Type B pancreatic cell (in vitro differentiated cells): ENCODE measurements at places on chromosomes 1 and 21.

DNA sequence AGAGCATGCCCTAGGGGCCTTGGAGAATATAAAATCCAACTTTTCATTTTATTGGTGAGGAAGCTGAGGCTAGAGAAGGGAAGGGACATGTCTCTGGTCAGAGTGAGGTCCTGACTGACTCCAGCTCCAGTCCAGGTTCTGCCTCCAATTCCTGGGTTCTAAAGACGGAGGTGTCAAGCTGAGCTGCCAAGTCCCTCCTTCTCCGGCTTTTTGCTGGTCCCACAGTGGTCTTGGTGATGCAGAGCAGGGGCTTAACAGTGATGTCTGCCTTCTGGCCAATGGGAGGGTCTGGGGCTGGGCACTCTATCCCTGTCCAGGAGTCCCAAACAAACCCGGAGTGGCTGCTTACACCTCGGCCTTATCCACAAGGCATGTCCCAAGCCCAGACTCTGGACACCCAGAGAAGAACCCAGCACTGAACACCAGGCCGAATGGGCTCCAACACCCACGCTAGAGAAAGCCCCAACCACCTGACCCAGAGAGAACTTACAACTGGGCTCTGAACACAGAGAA is 104.8 kb downstream of the EBNA1BP2 start:
- no peaks in the 10 kb centered on the region for H3K36me3 ChIP-seq
- H3K4me1 ChIP-seq: peaks cover 24% of the 10 kb centered on the region
- no peak for DNase-seq
- peak overlapping the region; percentile 70 for H3K4me3 ChIP-seq
- H3K27me3 ChIP-seq: no peaks in the 10 kb centered on the region

DNA sequence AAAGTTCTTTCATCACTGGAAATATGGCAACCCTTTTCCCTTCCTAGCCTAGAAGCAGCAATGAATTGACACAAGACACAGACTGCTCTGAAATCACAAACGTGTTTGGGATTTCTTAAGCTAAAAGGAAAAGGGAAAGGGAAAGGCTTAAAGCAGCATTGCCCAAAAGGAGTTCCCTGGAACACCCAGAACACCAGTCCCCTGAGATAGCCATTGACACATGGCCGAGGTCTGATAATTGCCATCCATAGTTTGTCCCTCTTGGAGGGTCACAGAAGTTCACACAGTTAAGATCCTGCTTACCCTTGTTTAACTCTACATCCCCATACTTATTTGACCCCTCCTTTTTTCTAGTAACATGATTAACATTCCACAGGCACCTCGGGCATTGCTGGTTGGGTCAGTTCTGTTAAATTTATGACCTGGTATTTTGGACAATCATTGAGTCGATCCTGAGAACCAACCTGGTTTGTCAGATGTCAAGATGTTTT is 72.9 kb downstream of the ZNF281 start:
- no peaks in the 10 kb centered on the region for H3K36me3 ChIP-seq
- no peaks in the 10 kb centered on the region for H3K27me3 ChIP-seq
- H3K27ac ChIP-seq: peak overlapping the region; percentile 35
- H3K4me1 ChIP-seq: peaks cover 16% of the 10 kb centered on the region

- H3K27me3 ChIP-seq: no peaks in the 10 kb centered on the region
- H3K36me3 ChIP-seq: peaks cover 7% of the 10 kb centered on the region
- peaks cover 7% of the 10 kb centered on the region for H3K4me1 ChIP-seq
- H3K4me3 ChIP-seq: no peak overlapping the region
- no peak overlapping the region for H3K27ac ChIP-seq
- no peak for DNase-seq
These were observed 113.1 kb downstream of the SLC45A1 start for GRCh38 chr1:8431019-8431418.

DNA sequence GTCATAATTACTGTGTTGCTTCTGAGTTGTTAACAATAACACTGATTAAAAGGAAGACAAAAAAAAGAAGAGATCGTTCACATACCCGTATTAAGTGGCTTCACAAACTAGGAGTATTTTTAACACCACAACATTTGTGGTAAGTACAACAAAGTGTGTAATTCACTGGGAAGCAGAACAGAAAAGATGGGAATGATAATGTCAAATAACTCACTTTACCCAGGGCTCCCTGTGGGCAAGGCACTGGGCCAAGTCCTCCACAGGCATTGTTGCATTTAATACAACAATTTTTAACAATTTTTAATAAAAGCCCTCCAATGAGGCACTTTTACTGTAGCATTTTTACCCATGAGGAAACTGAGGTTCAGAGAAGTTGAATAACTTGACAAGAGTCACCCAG is 385.0 kb upstream of the ST6GALNAC5 start:
- no peak for DNase-seq
- no peaks in the 10 kb centered on the region for H3K36me3 ChIP-seq

GRCh38 chr1:87154384-87154783 is 174.3 kb upstream of the LMO4 start:
- H3K27me3 ChIP-seq: peaks cover 4% of the 10 kb centered on the region
- H3K4me1 ChIP-seq: peaks cover 39% of the 10 kb centered on the region
- H3K4me3 ChIP-seq: no peak overlapping the region
- H3K36me3 ChIP-seq: no peaks in the 10 kb centered on the region

DNA sequence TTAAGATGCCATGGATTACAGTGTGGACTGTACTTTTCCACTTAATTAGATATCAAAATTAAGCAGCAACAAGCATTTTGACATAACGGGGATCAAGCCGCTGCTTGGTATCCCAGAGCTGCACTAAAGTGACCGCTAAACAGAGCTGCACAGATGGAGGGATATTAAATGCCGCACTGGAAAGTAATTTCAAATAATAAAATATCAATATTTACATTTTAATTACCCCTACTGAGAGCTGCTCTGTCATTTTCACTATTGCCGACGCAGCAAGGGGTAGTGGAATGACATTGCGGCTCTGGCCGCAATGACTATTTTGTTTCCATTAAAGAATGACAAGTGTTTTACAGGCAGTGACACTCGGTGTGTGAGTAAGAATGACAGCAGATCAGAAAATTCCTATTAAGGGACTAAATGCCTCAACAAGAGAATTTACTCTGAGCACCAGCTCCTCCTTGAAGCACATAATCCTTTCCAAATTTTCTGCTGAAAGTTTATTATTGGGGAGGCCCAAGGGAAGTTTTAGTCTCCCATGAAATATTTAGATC is 109.1 kb upstream of the USH2A start:
- no peak overlapping the region for H3K4me3 ChIP-seq
- no peaks in the 10 kb centered on the region for H3K27me3 ChIP-seq
- no peaks in the 10 kb centered on the region for H3K36me3 ChIP-seq
- peaks cover 16% of the 10 kb centered on the region for H3K4me1 ChIP-seq
- no peak overlapping the region for H3K27ac ChIP-seq

DNA sequence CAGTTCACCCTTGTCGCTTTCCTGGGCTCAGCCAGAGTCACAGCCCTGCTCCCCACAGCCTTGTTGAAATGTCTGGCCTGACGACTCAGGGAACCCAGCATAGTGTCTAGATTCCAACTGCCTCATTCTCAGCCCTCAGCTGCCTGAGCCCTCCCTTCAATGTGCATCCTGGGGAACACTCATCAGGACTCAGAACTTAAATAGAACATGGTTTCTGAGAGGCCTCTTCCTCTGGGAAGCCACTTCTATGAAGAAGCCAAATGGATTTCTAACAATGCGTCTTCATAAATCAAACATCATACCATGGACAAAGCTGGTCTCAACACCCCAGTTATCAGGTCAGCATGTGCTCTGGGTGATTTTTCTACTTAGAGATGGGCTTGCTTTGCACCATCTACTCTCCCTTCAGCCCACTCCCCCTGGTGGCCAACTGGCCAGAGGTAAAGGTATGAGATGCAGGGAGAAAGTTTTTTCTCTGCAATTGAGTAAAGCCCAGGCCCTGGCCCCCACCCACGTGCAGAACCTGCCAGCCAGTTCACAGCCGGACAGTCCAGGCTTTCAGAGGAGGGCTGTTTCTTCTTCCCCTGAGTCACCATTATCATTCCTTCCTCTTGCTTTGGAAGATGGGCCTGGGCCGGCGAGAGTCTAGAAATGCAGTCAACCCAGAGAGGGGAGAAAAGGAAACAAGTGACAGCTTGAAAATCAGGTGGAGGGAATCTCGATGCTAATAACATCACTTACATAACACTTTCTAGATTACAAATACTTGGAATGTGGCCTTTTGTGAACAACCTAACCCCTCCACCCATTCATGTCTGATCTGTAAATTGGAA is 32.1 kb downstream of the CD244 start:
- H3K4me3 ChIP-seq: no peak overlapping the region
- H3K27me3 ChIP-seq: peaks cover 10% of the 10 kb centered on the region
- H3K4me1 ChIP-seq: peaks cover 6% of the 10 kb centered on the region
- no peak overlapping the region for H3K27ac ChIP-seq
- DNase-seq: peak; percentile 77
- H3K36me3 ChIP-seq: no peaks in the 10 kb centered on the region

GRCh38 chr1:117544509-117545109 is 61.2 kb upstream of the TENT5C start:
- H3K27me3 ChIP-seq: no peaks in the 10 kb centered on the region
- DNase-seq: no peak
- H3K27ac ChIP-seq: peak overlapping the region; percentile 0
- H3K4me3 ChIP-seq: no peak overlapping the region
- no peaks in the 10 kb centered on the region for H3K36me3 ChIP-seq

GRCh38 chr1:147824001-147824400 is 63.6 kb upstream of the GJA5 start:
- no peaks in the 10 kb centered on the region for H3K27me3 ChIP-seq
- no peak overlapping the region for H3K4me3 ChIP-seq
- no peak for DNase-seq
- H3K27ac ChIP-seq: no peak overlapping the region

DNA sequence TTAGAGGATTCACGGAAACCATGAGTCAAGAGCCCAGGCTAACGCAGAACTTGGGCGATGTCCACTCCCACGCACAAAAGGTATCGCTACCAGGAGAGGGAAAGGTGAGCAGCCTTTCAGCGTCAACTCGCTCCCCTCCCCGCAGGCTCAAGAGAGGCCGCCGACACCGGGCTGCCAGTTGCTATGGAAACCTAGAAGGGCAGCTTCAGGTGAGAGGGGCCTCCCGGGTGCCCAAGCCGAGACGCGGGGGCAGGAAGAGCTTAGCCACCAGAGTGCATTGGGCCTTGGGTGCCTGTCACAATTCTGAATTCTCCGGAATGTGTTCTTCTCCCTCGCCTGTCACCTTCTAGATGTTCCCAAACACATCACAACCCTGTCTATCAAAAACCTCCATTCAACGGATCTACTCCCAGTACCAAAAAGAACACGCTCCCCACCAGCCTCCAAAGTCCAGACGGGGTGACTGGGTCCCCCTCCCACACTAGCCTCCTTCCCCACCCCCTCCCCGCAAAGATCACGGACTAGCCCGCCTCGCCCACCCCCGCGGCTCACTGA is 694 bp downstream of the MEAF6 start:
- DNase-seq: peak; percentile 74
- H3K36me3 ChIP-seq: peaks cover 10% of the 10 kb centered on the region
- H3K4me1 ChIP-seq: peaks cover 16% of the 10 kb centered on the region
- peak overlapping the region; percentile 94 for H3K27ac ChIP-seq

- DNase-seq: no peak
- no peak overlapping the region for H3K27ac ChIP-seq
- H3K27me3 ChIP-seq: no peaks in the 10 kb centered on the region
- H3K36me3 ChIP-seq: peaks cover 3% of the 10 kb centered on the region
- H3K4me3 ChIP-seq: no peak overlapping the region
These were observed 95.9 kb downstream of the RASAL2 start for GRCh38 chr1:178189814-178190213.

- no peak for DNase-seq
- H3K4me1 ChIP-seq: no peaks in the 10 kb centered on the region
- no peak overlapping the region for H3K4me3 ChIP-seq
- peaks cover 9% of the 10 kb centered on the region for H3K27me3 ChIP-seq
- H3K27ac ChIP-seq: no peak overlapping the region
These were observed 222.2 kb downstream of the C1orf94 start for GRCh38 chr1:34398916-34399275.

- H3K36me3 ChIP-seq: no peaks in the 10 kb centered on the region
- no peak overlapping the region for H3K27ac ChIP-seq
- H3K27me3 ChIP-seq: no peaks in the 10 kb centered on the region
- H3K4me1 ChIP-seq: peaks cover 5% of the 10 kb centered on the region
These were observed 57.3 kb downstream of the JAK1 start for GRCh38 chr1:64909031-64909430.

DNA sequence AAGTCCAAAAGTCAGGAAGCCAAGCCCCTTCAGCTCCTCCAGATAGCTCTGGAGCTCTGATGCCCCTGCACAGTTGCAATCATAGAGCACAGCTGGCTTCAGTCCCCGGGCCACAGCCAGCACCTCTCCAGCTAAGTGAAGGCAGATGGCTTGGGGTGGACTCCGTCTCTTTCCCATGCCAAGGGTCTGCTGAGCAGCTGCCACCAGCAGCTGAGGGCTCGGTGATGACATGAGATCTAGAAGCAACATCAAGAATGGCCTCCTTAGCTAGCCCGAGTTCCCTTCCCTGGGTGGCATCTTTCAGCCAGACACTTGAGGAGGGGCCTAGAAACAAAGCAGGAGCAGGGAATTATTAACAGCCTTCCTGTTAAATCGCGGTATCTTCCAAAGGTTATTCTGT is 973 bp downstream of the C1orf74 start:
- DNase-seq: no peak
- peaks cover 38% of the 10 kb centered on the region for H3K36me3 ChIP-seq
- peak overlapping the region; percentile 98 for H3K27ac ChIP-seq
- peak overlapping the region; percentile 96 for H3K4me3 ChIP-seq
- H3K27me3 ChIP-seq: peaks cover 14% of the 10 kb centered on the region

DNA sequence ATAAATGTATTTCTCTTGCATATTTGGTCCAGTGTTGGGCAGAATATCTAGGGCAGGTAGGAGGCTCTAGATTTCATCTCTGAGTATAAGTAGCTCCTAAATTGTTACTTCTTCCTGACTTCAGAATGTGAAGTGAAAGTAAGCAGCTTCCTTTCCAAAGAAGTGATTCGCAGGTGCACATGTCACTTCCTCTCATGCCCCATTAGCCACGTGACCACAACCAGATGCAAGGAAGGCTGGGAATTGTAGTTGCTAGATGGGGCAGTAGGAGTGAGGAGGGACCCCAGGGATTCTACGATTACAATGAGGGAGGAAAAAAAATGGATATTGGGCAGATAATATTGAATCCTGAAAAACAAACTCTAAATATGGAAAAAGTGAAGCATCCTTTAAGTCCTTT is 113.2 kb upstream of the CYYR1 start:
- H3K4me3 ChIP-seq: no peak overlapping the region
- no peaks in the 10 kb centered on the region for H3K36me3 ChIP-seq
- DNase-seq: no peak

GRCh38 chr1:114149211-114149610 is 4.5 kb downstream of the SYT6 start:
- H3K27ac ChIP-seq: no peak overlapping the region
- H3K4me3 ChIP-seq: no peak overlapping the region
- peaks cover 70% of the 10 kb centered on the region for H3K27me3 ChIP-seq
- no peak for DNase-seq
- no peaks in the 10 kb centered on the region for H3K36me3 ChIP-seq

DNA sequence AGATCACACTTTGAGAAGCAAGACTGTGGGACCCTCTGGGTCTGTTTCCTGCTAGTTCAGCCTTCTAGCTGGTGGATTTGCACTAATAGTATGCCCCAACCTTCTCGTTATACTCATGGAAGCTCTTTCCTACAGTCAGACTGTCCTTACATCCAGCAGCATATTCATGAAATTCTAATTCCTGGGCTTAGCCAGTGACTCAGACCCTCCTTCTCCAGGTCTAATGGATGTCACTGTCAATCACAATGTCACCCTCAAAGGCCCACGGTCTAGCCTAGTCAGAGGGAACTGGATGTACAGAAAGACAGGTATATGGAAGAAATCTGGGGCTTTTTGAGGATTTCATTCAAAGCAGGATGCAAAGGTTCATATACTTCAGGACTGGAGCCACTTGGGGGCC is 72.4 kb downstream of the KCNJ15 start:
- H3K4me3 ChIP-seq: no peak overlapping the region
- no peak for DNase-seq
- H3K36me3 ChIP-seq: no peaks in the 10 kb centered on the region
- H3K4me1 ChIP-seq: peaks cover 16% of the 10 kb centered on the region
- H3K27ac ChIP-seq: no peak overlapping the region
